ENCODE measurements at places on chromosomes 7 and 10.

DNA sequence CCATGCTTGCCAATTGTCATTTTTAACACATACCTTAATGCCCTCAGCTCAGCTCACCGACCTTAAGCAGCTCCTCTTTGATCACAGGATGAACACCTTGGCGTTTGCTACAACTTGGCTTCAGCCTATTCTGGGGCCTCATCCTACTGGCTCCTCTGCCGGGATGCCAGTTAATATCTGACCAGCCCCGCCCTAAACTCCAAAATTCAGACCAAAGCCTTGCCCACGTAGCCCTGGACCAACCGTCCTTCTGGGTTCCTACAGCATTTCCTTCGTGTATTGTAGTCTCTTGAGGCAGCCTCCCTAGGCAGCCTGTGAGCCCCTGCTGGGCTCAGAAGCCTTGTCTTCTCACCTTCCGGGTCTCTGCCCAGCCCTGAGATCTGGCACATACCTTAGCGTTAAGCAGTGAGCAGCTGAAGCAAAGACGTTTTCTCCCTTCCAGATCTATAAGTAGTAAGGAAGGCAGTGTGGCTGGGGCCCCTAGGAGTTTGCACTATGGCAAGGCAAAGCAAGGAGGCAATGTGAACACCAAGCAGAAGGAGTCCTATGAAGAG lies 836 bp downstream of the ENO4 start:
- DNase-seq: no peak

- no peak for DNase-seq
Measured at GRCh38 chr7:156140896-156141295, 328.6 kb upstream of the SHH start.

- no peak for DNase-seq
Measured at GRCh38 chr10:78972160-78972946, 96.4 kb upstream of the ZMIZ1 start.

GRCh38 chr10:30869566-30869965 lies 162.1 kb downstream of the ZNF438 start:
- DNase-seq: no peak

DNA sequence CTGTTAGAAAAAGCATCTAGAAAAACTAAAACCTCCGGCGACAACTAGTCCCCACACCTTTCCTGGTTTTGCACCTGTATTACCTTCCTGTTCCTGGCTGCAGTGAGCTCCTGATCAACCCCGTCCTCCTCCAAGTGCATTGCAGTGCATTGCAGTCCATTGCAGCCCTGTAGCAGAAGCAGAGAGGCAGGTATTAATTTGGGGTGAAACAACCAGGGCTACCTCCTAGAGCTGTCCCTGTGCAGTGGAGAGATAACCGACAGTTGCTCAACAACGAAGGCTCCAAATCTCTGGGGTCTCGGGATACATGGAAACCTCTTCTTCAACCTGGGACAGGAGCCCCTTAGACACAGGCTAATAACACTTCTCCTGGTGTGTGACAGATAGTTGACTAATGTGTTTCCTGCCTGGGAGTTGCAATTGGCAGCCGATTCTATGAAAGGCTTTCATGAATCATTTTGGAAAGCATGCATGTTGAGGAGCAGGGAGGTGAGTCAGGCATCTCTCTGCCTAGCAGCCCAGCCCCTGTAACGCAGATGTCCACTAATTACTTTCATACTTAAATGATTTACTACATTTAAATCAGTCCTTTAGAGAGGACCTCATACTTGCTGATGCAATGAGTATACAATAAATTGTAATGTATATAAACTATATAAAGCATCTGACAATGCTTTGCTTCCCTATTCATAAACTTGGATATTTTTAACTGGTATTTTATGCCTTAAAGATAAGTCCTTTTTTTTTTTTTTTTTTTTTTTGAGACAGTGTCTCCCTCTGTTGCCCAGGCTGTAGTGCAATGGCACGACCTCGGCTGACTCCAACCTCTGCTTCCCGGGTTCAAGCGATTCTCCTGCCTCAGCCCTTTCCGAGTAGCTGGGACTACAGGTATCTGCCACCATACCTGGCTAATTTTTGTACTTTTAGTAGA lies 59.0 kb downstream of the PRR15 start:
- no peak for DNase-seq

DNA sequence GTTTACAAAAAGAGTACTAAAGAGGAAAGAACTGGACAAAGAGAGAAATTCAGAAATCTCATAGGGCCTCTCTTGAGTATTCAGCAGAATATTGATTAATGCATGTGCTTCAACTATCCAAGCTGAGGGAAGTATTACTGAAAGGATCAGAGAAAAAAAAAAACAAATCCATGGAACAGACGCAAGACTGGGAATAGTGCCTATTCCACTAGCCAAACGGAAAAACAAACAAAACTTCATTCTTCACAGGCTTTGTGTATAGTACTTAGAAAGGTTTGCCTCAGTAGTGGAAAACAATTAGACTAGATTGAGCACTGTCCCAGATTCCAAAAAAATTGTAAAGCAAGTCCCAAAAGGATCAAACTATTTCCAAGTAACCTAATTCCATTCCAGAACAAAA lies 106.2 kb downstream of the TFEC start:
- DNase-seq: no peak

GRCh38 chr7:22256541-22257096 lies 100.3 kb downstream of the RAPGEF5 start:
- DNase-seq: no peak

DNA sequence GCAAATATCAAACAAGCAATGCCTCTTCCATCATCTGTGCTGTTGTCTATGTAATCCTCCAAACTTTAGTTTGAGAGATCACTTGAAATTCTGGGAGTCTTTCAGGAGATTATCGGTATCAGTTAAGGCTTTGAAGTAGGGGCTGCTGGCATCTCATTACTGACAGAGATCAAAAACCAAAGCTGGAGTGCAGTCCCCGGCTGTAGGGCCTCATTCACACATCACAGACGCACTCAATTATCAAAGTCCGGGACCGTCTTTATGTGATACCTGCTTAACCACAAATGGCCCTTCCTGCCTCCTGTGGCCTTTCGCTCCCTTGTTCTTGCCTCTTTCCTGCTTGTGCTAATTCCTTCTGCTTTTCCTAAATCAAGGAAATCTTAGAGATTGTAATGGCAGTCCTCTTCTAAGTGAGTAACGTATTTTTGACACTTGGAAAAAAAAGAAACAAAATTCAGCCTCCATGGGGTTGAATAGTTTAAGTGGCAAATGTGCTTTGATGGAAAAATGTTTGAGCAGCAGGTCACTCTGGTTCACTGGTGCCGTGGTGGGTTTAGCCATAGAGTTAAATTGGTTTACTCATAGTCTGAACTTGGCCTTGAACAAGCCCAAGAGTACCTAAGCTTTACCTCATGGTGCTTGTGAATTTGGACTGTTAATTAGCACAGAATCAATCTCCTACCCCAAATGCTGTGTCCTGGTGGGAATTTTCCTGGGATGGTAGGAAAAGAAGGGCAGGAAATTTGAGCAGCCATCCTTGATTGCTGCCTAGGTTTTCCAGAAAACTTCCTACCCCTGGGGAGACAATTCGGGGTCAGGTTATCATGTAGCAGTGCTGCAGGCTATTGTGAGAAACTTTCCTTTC lies 178.9 kb upstream of the LYZL1 start:
- DNase-seq: no peak

DNA sequence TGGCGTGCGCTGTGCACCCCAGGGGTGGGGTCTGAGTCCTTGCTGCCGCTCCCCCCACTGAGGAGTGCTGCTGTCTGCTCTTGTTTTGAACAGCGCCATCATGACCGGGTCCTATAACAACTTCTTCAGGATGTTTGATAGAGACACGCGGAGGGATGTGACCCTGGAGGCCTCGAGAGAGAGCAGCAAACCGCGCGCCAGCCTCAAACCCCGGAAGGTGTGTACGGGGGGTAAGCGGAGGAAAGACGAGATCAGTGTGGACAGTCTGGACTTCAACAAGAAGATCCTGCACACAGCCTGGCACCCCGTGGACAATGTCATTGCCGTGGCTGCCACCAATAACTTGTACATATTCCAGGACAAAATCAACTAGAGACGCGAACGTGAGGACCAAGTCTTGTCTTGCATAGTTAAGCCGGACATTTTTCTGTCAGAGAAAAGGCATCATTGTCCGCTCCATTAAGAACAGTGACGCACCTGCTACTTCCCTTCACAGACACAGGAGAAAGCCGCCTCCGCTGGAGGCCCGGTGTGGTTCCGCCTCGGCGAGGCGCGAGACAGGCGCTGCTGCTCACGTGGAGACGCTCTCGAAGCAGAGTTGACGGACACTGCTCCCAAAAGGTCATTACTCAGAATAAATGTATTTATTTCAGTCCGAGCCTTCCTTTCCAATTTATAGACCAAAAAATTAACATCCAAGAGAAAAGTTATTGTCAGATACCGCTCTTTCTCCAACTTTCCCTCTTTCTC lies 26.0 kb downstream of the BNIP3 start:
- DNase-seq: no peak

DNA sequence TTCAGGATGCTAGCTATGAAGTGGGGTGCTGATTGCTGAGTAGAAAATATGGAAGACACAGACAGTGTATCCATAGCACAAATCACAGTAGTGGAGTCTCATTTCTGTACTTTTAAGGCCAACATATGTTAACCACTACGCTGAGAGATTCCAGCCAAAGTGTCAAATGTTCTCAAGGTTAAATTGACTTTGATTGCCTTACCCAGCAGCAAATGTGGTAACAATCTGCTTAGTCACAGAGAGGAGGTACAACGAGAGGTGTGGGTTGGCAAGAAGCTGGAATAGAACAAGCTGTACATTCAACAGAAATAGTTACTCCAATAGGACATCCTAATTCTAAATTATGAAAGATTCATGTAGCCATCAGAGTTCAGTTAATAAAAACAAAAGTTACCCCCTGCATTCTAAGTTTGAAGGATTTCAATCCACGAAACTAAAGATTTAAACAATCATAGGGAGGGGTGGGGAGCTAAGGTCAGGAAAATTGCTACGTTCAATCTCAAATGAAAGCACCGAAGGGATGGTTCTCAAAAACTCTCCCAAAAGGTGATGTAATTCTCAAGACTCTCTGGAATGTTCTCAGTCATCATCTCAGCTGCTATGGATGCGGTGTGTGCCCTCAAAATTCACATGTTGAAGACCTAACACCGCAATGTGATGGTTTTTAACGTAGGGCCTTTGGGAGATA lies 137.0 kb downstream of the ETV1 start:
- no peak for DNase-seq

GRCh38 chr7:152899548-152900109 lies 140.1 kb downstream of the ACTR3B start:
- no peak for DNase-seq

GRCh38 chr7:4076701-4077294 lies 605.3 kb upstream of the FOXK1 start:
- DNase-seq: no peak

- no peak for DNase-seq
Measured at GRCh38 chr7:133945497-133945896, 181.6 kb upstream of the LRGUK start.

All from activated CD8-positive, alpha-beta memory T cell treated with anti-CD3 and anti-CD28 coated beads, Interleukin-2, amount 50 U/mL, for 4 hours (primary cell).